ENCODE measurements at places on chromosomes 3 and 15.

GRCh38 chr3:9793161-9793781 lies 389 bp downstream of the ARPC4 start:
- no peak for DNase-seq

DNA sequence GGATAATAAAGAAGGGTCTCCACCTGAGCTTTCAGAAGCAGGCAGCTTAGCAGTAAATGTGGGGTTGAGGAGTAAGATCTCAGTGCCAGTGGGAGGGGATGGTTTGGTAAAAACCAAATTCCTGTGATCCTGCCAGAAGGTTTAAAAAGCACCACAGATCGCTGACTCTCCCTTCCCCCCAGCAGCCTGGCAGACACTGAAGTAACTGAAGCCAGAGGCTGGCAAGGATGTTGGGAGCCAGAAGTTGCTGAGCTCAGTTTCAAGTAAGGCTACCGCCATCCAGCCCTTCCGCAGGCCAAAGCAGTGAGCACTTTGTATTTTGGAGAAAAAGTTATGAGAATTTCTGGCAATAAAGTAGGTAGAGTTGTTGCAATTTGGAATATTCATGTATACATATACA lies 246.4 kb downstream of the ZNF621 start:
- no peak for DNase-seq

DNA sequence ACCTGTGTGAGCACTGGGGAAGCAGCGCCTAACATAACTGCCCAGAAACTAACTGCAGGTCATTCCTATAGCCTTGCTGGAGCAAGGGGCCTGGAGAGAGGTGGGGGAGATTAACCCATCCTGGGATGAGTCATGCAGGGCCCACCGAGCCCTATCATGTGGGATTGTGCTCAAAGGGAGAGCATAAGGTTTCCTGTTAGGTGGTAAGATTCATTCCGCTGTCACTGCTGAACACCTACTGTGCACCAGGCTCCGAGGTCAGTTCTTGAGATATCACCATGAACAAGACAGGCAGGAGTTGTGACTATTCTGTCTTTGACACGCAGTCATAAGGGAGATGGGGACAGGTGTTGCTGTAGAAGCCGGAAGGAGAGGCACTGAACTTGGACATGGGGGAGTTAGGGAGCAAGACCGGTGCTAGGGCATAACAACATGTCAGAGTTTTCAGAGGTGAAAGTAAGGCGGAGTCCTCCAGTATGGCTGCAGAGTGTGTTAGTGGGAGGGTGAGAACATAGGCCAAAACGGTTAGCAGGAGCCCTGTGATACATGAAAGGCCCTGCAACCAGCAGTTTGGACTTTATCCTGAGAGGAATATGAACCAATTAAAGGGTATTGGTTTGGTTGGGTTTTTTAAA lies 2.4 kb downstream of the SLC25A38 start:
- DNase-seq: no peak

- DNase-seq: no peak
Measured at GRCh38 chr3:142844339-142844977, 44.4 kb downstream of the PCOLCE2 start.

GRCh38 chr3:23607184-23607847 lies 198.4 kb upstream of the UBE2E1 start:
- DNase-seq: no peak

DNA sequence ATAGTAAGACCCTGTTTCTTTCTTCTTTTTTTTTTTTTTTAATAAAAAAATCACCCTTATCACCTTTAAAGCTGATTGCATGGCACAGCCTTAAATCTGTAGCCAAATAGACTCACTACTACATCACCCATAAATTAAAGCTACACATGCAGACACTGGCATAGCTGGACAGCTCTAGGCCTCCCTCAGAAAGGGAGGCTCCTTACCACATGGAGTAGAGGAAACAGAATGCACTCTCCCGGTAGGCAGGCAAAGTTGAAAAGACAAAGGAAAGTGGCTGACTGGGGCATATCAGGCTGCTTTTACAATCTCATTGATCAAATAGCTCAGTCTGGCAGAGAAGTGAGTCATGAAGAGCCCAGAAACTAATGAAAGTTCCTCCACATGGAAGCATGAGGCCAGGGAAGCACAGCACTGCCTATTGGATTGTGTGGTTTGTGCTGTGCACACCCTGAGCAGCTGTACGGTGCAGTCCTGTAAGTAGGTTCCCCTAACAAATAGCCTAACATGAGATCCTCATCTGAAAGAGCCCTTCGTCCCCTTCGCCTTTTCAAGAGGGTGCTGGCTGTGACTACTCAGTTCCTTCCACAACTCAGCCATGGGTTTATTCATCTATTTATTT lies 32.7 kb upstream of the FAM98B start:
- no peak for DNase-seq

- DNase-seq: no peak
Measured at GRCh38 chr3:32643354-32643753, 41.6 kb upstream of the CNOT10 start.

DNA sequence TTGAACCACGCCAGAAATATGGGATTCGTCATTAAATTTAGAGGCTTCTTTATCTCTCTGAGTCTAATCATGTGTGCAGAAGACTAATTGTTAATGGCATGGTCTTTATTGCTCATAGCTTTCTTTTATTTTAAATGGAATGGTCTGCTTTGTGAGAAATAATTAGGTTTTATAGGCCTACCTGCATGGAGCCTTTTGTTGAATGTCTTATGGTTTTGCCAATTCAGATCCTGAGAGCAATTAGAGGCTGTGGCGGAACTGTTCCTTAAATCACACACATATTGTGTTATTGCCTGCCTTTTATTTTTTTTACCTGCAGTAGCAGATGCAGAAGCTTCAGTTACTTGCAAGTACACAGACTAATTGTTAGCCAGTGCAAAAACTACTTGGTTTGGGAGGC lies 306.2 kb downstream of the NLGN1 start:
- peak; percentile 78 for DNase-seq

GRCh38 chr3:74067296-74067695 lies 442.6 kb upstream of the PDZRN3 start:
- peak; percentile 12 for DNase-seq

DNA sequence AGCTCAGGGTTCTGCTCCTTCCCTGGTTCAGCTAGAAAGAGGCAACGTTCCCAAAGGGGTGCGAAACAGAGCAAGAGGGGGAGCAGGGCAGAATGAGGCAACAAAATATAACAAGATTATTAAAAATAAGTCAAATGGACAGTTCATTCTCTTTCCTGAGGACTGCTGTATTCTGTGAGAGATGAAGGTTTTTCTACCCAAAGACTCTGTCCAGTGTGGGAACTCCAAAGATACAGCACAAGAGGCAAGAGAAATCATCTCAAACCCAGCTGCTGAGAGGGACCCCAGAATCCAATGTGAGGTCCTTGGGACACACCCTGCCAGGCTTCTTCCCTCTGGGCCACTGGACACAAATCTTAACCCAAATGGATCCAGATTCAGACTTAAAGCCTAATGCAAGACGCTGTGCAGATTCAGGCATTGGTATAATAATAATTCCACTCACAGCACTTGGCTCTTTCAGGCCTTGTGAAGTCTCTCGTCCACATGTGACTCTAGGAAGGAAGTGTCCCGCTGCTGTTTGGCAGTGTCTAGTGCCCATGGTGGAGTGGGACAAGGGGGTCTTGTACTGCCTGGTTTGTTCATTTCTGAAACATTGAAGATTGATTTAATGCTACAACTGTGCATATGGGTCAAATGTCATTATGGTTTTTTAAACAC lies 14.5 kb upstream of the ARHGAP31 start:
- DNase-seq: no peak

DNA sequence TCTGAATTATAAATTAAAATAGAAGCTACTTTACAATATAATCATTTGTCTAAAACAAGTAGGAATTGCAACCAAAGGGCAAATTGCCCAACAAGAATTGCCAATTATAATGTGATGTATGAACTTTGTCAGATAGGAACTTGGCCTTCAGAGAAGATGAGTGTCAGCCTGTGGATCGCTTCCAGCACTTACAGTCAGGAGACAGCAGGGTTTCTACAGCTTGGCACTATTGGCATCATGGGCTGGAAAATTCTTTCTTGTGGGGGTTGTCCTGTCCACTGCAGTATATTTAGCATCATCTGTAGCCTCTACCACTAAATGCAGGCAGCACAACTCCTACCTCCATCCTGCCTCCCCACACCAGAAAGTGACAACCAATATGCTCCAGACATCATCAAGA lies 48.1 kb upstream of the CRBN start:
- DNase-seq: no peak

GRCh38 chr3:94616833-94617232 lies 554.0 kb downstream of the NSUN3 start:
- no peak for DNase-seq

- no peak for DNase-seq
Measured at GRCh38 chr3:153209596-153209995, 47.6 kb downstream of the RAP2B start.

GRCh38 chr3:132160198-132160597 lies 125.4 kb upstream of the CPNE4 start:
- no peak for DNase-seq

- no peak for DNase-seq
Measured at GRCh38 chr3:171375666-171376595, 84.3 kb downstream of the TNIK start.

DNA sequence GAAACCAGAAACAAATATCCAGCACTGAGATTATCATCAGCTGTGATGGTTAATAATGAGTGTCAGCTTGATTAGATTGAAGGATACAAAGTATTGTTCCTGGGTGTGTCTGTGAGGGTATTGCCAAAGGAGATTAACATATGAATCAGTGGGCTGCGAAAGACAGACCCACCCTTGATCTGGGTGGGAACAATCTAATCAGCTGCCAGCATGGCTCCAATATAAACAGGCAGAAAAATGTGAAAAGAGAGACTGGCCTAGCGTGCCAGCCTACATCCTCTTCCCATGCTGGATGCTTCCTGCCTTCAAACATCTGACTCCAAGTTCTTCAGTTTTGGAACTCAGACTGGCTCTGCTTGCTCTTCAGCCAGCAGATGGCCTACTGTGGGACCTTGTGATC lies 869.5 kb downstream of the SI start:
- no peak for DNase-seq

DNA sequence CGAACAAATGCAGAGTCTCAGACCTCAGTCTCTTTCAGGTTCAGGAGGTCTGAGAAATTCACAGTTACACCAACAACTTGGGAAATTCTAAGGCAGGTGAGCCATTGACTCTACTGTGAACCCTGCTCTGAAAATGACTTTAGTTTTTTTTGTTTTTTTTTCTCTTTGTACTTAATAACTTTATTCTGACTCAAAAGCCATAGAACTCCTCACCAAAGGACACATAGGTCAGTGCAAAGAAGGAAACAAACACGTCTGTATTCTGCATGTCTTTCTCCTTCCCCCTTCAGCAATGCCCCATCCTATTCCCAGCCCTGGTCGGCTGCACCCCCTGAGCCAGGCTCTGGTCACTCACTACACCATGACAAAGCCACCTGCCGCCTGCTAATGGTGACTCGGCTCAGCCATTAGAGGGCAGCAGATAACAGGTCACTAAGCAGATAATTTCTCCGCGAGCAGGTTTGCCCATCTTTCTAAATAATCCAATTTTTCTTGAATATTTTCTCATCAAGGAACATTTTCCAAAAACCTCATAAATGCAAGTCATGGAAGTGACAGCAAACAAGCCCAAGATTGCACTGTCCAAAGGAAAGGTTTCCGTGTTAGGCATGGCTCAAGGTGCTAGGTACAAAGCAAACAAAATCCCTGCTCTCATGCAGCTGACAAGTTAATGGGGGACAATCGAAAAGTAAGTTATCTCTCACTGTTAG lies 37.7 kb downstream of the TM4SF4 start:
- peak; percentile 27 for DNase-seq

DNA sequence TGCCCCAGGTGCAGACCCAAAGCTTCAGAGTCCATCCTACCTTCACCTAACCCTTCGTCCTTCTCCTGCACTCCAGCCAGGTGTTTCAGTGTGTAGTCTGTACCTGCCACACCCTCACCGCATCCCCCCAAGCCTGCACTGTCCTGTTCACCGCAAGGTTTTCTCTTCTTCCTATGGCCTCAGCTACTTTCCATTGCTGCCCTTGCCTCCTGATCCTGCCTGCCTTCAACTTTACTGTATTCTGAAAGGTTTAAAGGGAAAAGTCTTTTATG lies 9.3 kb downstream of the GPR160 start:
- no peak for DNase-seq

- DNase-seq: no peak
Measured at GRCh38 chr15:40060236-40060961, 21.4 kb upstream of the SRP14 start.

DNA sequence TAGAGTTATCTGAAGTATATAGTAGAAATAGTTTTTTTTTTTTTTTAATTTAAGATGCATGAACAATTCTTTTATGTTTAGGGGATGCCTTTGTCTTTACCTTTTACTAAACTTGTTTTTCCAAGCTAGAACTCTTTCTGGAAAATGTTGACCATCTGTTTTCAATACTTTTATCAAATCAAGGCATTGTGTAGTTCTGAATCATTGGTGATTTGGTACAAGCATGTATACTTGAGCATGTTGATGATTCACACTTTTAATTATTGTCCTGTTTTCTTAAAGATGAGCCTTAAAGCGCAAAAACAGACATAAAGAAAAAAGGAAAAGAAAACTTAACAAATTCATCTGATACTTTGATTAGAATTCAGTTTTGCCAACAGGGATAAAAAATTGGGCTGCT lies 28.3 kb downstream of the PDCD6IP start:
- no peak for DNase-seq

GRCh38 chr3:70800951-70801350 lies 488.5 kb upstream of the MDFIC2 start:
- no peak for DNase-seq

- no peak for DNase-seq
Measured at GRCh38 chr3:78604341-78604740, 1163.5 kb downstream of the ROBO1 start.

DNA sequence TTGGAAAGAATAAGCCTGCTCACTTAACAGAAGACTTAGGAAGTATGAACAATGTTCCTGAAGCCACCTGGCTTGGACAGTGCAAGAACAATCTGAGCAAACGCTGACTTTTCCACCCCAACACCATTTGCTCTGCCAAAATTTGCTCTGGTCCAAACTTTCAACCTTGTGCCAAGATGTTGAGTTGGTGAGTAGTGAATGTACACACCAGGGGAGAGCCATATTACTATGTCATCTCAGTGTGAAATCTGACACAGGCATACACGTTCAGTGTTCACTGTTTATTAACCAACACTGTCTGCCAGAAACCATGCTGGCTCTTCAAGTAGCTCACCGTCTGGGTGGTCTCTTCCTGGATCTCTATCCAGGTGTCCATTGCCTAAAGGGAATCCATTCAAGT lies 152.9 kb upstream of the LPP start:
- DNase-seq: peak; percentile 80

- no peak for DNase-seq
Measured at GRCh38 chr15:75811626-75812025, 31.6 kb upstream of the UBE2Q2 start.
